Fibroblast of mammary gland (primary cell): ENCODE measurements at places on chromosomes 16 and 17.

DNA sequence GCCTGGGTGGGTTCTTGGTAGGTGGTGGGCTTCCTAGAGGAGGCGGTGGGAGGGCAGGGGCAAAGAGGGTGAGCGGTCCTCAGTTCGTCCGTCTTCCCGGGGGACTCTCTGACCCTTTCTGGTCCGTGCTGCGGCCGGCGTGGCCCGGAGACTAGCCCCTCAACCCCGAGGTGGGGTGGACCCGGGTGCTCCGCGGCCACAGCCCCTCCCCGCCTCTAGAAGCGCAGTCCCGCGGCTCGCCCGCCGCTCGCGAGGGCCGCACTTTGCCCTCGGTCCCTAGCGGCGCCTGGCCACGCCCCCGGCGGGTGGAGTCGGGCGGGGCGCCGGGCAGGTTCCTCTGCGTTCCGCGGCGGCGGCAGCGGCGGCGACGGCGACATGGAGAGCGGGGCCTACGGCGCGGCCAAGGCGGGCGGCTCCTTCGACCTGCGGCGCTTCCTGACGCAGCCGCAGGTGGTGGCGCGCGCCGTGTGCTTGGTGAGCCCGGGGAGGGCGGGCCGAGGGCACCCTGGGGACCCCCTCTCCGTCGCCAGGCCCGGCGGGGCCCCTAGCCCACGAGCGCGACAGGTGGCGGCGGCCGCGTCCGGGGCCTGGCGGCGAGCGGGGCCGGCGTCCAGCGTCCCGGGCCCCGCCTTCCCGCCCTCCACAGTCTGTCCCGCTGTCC, at the start of gene SYNGR2:
Gene SYNGR2, plus strand, starts transcription at position 340 of the 661 bp plus-strand sequence. Its CDS starts 36 bp downstream, at position 376.
- no peak for DNase-seq

DNA sequence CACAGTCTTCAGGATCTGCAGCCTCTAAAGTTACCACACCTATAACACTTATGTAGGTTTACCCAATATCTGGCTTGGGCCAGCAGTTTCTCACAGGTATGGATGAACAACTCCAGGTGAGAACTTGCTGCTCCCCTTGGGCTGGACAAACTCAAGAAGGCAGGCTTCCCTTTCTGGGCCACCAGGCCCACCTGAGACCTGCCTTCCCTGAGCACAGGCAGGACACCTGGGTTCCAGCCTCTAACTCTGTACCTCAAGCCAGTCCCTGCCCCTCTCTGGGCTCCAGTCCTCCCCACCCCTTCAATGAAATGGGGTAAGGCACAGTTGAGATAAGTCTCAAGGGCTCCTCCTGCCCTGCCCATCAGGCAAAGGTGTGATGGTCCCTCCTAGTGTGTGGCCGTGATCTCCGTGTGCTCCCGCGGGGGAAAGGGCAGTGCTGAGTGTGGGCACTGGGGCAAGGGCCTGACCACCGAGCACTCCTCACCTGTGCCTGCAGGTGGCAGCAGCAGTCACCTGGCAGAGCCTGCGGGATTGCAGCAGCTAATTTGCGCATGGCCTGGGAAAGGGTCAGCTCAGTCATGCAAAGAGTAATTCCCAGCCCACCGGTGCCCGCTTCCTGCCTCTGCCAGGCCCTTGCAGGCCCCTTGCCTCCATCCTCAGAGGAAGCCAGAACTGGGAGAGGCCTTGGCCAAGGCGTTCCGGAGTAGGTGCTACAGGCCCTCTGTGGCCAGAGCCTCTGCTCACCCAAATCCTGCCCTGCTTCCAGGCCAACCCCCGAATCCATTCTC, 28.2 kb upstream of the ADGRG1 start:
- peak; percentile 42 for DNase-seq

DNA sequence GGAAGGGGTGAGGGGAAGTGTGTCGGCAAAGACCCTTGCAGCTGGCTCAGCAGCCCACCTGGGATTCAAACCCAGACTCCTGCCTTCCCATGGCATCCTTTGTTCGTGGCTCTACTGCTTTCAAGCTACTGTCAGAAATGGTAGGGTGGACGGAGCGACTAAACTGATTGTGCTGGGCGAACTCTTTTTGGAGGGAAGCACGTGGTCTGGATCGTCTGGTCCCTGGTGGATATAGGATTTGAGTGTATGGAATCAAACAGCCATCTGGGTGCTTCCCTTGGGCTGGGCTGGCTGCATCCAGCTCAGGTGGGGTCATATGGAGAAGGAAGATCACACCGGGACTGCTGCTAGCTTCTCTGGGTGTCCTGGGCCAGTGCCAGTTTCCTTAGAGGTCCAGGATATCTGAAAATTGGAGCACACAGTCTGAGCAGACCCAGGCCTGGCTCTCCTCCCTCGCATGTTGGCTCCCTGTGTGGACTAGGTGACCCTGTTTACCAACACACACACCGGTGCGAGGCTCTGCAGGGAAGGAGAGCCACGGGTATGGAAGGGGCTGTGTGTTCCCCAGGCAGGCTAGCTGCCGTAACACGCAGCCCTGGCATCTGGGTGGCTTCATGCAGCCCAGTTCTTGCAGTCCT, 8.6 kb downstream of the CMIP start:
- no peak for DNase-seq

DNA sequence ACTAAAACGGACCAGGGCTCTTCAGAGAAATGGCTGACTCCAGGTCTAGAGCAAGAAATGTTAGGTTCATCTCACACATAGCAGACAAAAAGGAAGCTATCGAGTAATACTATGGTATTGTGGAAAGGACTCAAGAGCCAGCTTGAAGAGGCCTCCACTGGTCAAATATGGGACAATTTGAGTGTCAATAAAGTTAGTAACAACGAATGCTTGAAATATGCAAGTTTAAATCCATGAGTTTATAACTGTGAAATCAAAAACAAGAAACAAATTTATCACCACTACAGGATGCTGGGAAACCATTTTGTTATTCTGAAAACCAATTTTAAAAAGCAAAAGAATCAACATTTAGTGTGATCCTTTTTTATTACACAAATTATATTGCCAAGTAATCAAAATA, 50.4 kb upstream of the ANKFY1 start:
- no peak for DNase-seq

- DNase-seq, result no peak
Observed at GRCh38 chr16:11593581-11593980, 6.9 kb upstream of the LITAF start.

DNA sequence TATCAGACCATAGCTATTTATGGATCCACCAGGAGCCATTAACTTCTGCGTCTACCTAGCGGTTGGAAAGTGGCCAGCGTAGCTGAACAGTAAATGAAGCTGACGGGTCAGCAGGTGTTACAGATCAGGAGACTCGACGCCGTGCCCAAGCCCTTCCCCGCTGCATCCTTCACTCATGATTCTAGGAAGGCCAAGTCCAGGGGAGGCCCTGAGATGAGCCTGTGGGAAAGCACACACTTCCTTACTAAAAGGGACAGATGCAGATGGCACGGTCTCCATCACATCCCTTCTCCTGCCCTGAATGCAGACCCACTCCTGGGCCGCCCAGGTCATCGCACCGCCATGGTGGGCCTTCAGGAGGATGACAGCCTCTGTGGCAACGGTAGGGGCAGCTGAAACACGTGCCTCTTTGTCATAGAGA, 67.7 kb upstream of the DNAH17 start:
- no peak for DNase-seq

DNA sequence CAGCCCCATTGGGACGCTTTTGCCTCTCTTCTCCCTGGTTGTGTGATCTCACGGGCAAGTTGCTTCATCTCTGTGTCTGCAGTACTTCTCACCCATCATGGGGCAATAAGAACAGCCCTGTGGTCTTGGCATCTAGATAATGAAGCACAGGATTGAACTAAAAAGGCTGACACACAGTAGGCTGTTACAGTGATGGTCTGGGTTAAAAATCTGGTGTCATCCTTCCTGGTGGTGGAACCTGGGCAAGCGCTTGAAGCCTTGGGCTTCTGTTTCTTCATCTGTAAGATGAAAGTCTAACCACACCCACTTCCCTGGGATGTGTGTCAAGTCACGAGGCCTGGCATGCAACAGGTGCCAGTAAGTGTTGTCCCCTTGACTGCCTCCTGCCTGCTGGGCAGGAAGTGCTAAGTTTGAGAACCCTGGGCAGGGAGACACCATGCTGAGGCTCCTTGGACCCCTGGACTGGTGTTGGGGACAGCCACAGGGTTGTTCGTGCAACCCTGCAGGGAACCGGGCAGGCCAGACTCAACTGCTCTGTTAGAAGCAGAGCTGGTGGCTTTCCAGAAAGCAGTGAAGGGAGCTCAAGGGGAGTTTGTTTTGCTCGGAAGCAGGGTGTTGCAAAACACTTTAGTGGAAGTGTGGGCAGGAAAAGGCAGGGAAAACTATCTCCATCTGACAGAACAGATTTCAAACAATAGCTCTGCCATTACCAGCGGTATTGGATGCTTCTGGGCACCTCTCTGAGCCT, 5.9 kb upstream of the MAP2K3 start:
- DNase-seq, result no peak

DNA sequence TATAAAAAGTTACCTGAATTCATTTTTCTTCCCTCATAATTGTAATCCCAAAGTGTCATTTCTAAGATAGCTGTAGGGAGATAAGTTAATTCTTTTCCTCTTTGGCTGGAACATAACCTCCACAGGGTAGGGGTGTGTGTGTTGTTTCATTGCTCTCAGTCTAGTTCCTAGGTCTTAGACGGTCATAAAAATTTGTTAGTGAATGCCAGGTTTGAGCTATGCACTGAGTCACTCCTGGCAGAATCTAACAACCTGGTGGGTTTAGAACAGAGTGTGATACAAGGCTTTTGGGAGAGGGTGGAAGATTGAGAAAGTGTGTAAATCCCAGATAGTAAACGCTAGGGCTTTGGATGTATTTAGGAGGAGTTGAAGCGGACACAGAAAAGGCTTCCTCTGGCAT, 894 bp upstream of the PHKG2 start:
- peak; percentile 75 for DNase-seq

GRCh38 chr17:78709751-78710181, 72.3 kb downstream of the CYTH1 start:
- no peak for DNase-seq

GRCh38 chr16:2838928-2839327, 8.8 kb downstream of the ZG16B start:
- peak; percentile 87 for DNase-seq

DNA sequence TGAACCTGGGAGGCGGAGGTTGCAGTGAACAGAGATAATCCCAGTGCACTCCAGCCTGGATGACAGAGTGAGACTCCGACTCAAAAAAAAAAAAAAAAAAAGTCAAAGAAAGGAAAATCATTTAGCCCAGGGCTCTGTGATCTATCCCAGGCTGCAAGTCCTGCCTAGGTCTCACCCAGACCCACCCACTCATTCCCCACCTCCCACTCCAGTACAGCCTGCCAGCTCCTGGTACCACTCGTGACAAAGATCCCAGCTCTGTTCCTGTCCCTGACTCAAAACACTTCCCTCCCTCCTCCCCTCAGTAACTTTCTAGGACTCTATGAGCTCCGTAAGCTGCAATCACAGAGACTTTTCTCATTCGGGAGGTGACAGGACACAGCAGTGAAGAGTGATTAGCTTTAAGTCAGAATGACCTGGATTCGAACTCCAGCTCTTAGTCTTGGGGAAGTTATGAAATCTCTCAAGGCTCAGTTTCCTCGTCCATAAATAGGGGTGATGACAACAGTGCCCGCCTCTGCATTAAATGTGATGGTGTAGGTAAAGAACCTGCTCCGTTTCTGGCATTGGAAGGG, 28.0 kb upstream of the MRPS23 start:
- no peak for DNase-seq

GRCh38 chr16:14186007-14186794, 115.1 kb downstream of the MRTFB start:
- peak; percentile 90 for DNase-seq

- DNase-seq, result peak; percentile 82
Observed at GRCh38 chr17:41975099-41976083, 8.8 kb downstream of the CNP start.

- DNase-seq, result peak; percentile 92
Observed at GRCh38 chr17:10135539-10136257, 62.7 kb downstream of the GAS7 start.

DNA sequence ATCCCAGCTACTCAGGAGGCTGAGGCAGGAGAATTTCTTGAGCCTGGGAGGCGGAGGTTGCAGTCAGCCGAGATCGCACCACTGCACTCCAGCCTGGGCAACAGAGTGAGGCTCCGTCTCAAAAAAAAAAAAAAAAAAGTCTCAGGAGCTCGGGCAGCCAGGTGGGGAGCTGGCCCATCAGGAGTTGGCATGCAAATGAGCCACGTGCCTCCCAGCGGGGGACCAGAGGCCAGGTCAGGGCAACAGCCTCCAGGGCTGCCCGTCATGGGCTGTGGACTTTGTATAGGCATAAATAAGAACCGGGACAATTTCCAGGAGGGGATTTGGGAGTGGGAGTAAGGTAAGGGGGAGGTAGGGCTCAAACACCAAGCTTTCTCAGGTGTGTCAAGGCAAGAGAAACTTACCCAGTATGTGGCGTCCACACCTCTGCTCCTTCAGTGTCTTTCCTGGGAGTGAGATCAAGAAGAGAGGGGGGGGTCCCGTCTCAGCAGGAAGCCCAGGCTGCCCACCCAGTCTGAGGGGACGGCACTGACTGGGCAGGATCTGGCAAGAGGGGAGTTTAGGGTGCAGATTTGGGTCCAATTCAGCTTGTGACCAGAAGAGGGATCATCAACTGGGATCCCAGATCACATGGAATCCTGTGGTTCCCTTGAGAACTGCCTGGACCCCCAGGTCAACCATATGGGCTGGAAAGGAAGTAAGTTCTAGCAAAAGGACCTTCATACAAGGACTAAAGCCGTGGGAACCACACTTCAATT, 22.3 kb upstream of the G6PC1 start:
- DNase-seq, result no peak

DNA sequence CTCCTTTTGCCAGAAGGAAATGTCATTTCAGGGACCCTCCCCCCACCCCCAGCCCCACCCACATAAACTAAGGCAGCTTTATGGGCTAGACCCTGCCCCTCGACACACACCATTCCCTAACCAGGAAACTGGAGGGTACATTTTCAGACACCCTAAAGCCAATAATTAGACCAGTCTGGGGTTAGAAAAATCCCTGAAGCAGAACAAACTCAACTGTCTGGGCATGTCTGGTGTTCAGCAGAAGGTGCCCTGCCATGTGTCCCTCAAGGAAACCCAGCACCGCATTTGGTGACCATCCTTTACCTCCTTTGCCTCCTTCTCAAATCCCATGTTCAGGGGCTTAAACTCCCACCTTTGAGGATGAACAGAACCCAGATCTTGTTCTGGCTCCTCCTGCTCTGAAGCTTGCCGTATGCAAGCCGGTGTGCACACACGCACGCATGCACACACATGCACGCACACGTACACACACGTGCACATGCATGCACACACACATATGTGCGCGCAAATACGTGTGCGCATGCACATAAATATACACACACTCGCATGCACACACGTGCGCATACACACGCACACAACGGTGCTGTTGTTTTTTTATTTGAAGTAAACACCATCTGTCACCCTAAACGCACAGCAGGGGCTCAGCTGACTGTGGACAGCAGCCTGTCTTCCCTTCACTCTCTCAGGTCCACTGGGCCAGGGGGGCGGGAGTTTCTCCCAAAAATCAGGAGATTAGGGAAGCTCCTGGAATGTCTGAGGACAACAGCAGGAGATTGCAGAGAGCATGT, 156.8 kb upstream of the TNRC6C start:
- no peak for DNase-seq
